EH (cell line): ENCODE measurements at places on chromosomes 2 and 18.
A peak's percentile ranks its signal among the peaks of the same experiment; 100 is the strongest.

GRCh38 chr2:10688921-10689807 is 611 bp downstream of the NOL10 start:
- DNase-seq = peak; percentile 37

- no peak for DNase-seq
Measured at GRCh38 chr2:241219030-241219382, 30.5 kb downstream of the ANO7 start.

DNA sequence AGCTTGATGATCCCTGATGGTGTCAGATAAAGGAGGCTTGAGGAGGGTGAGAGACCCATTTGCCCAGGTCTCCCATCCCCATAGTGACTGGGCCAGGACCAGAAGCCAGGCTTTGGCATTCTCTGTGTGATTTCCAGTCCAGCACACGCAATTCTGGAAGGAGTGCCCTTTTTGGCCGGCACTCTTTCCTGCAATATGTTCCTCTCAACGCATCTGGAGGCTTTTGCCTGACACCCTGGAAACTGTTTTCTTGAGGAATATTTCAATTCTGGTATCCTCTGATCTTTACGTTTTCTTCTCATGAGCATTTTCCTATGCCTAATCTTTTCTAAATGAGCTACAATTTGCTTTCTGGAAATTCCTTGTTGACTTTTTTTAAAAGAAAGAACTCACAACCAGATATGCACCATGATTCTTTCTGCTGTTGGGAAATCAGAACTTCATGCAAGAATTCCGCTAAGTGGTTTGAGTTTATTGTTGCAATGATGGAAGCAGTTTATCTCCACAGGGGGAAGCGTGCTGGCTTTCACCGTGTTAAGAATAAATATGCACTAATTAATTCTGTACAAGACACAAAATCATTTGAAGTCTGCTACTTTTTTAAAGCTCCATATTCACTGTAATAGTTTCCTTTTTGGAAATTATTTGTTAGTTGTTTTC is 143.7 kb downstream of the NAPG start:
- no peak for DNase-seq

DNA sequence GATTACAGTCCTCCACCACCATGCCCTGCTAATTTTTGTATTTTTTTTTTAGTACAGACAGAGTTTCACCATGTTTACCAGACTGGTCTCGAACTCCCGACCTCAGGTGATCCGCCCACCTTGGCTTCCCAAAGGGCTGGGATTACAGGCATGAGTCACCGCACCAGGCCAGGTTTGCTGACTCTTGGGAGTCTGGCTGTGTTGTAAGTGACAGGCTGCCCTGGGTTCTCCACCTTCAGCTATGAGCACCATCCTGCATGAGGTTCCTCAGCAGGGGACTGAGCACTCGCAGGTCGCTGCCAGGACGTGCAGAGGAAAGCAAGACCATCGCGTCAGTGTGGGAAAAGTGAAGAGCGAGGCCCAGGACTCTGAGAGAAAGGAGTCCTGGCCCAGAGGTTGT is 112.6 kb upstream of the NDUFV2 start:
- DNase-seq = no peak

DNA sequence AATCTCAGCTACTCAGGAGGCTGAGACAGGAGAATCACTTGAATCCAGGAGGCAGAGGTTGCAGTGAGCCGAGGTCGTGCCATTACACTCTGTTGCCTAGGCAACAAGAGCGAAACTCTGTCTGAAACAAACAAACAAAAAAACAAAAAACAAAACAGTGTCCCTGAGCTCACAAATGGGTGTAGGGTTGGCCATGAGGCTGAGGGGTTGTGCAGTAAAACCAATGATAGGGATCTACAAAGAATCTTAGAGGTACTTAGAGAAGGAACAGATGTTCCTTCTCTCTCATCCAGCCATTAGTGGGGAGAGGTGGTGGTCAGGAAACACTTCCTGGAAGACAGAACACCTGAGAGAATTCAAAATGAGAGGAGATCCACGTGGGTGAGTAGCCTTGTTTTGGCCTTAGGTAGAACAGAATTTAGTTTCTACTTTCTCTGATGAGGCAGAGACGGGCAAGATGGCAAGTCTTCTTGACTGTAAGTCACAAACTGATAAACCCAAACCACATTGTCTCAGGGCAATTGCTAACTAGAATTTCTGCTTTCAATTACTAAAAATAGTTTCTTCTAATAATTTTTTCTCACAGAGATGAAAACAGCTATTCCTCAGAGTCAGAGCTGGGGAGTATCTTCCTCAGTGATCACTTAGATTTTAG is 61.5 kb upstream of the PPM1B start:
- DNase-seq = no peak

DNA sequence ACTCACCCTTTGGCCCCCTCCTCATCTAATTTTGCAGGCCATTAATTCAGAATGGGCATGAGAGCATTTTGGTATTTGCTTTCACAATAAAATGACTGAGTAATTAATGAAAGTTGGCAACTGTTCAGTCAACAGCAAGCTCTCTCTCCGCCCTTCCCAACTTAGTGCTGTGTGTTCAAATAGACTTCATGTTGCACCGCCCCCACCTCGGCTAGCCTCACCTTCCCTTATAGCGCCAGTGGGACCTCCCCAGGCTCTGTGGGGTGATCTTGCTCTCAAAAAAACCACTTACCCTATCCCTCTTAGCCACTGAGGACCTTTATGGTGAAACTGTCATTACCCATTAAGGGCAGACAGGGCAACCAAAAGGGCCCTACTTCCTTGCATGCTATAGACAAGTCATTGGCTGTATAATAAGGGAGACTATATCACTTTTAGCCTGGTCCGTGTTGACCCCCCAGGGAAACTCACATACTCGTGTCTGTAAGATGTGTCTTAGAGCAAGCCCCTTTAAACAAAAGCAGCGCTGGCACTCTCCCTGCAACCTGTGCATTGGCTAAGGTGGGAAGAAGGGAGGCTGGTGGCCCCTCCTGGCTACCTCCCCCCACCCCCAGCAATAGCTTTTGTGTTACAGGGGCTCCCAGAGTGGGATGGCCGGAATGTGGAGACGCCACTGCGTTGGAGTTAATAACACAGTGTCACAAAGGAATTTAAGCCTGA is 15.2 kb downstream of the EN1 start:
- no peak for DNase-seq

- peak; percentile 49 for DNase-seq
Measured at GRCh38 chr18:45236676-45237075, 378.6 kb upstream of the SLC14A2 start.

DNA sequence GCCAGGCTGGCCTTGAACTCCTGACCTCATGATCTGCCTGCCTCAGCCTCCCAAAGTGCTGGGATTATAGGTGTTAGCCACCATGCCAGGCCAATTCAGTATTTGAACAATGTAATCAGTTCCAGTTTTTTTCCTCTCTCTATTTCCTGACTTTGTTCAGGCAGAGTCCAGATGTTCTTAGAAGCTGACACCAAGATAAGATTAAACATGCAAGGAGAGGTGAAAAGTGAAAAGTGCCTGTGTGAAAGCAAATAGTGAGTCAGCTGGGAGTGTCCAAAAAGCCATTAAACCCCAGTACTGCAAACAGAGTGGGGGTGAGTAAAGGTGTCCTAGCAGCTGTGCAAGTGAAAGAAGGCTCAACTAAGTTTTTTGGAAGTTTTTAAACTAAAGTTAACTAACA is 231.5 kb downstream of the PTH2R start:
- no peak for DNase-seq

DNA sequence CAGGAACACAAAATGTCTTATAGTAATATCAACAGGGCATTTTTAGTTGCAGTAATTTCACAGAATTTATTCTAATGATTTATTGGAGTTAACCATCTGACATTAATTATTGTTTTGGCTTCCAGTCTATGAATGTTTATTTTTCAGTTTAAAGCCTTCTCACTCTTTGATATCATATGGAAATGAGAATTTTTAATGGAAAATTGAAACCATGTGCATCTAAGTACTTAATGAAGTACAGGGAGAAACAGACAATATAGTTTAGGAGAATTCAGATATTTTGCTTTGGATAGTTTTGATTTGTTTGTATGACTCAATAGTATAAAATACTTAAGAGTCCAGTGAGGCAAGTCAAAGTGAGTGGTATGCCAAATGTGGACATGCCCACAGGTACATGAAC is 126.1 kb downstream of the OLA1 start:
- DNase-seq = peak; percentile 20

DNA sequence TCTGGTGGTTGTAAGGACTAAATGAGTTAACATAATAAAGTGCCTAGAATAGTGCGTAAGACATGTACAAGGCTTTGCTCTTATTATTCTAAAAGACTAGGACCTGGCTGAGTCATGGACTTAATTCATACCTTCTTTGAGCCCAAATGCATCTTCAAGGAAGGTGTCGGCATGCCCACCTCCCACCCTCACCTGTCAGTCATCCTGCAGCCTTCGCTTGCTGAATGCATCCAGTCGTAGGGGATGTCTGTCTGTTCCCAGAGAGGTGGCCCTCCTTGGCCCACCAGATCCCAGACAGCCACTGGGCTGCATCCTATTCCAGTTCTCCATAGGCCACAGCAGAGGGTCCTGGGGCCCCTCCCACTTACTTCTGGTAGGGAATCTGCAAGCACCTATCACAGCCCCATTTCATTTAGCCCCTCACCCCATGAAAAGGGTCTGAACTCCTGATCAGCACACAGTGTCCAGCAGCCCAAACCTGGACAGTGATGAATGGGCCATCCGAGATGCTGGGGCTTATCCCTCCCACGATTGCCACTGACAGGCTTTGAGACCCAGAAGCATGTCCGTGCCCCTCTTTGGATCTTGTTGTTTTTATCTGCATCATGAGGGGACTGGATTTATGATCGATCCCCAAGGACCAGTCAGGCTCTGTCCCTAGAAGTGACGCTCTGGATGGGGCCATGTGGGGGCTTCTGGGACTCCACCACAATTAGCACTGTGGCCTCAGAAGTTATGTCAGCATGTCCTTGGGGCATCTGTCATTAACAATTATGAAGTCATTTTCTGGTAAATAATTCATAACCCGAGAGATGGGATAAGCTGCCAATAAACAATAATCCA is 101.1 kb downstream of the KLHL29 start:
- no peak for DNase-seq

GRCh38 chr2:218261423-218262236 is 815 bp downstream of the GPBAR1 start:
- no peak for DNase-seq

DNA sequence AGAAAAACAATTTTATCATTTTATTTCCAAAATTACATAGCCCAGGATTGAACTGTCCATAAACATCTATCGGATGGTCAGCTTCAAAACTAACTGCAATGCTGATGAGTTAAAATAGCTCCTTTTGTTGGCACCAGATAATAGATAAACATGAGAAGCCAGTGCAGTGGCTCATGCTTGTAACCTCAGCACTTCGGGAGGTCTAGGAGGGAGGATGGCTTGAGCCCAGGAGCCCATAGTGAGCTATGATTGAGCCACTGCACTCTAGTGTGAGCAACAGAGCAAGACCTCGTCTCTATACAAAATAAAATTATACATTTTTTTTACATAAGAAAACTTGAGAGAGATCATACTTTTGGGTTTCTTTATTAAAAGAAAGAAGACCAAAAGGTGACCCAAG is 34.6 kb upstream of the IMPA2 start:
- DNase-seq = peak; percentile 80

- DNase-seq = peak; percentile 81
Measured at GRCh38 chr2:32745191-32745590, 117.3 kb downstream of the TTC27 start.

DNA sequence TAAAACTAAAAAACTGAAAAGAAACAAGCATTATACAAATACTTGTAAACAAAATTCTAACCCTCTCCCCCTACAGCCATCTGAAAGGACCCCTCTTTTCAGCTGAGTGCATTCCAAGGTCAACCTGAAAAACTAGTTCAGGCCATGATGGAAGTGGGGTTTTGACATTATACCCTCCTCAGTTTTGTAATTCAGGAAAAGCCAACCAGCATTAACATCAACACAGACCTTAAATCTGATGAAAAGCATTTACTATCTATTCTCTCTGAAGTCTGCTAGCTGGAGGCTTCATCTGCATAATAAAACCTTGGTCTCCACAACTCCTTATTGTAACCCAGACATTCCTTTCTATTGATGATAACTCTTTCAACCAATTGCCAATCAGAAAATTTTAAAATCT is 302.2 kb downstream of the CNTNAP5 start:
- DNase-seq = no peak

- peak; percentile 67 for DNase-seq
Measured at GRCh38 chr18:34929336-34929780, 111.9 kb upstream of the MAPRE2 start.

GRCh38 chr2:50723286-50723938 is 308.5 kb downstream of the NRXN1 start:
- DNase-seq = no peak

- DNase-seq = no peak
Measured at GRCh38 chr2:140601342-140601741, 1529.5 kb downstream of the LRP1B start.

- no peak for DNase-seq
Measured at GRCh38 chr2:239157269-239157668, 243.6 kb downstream of the HDAC4 start.

DNA sequence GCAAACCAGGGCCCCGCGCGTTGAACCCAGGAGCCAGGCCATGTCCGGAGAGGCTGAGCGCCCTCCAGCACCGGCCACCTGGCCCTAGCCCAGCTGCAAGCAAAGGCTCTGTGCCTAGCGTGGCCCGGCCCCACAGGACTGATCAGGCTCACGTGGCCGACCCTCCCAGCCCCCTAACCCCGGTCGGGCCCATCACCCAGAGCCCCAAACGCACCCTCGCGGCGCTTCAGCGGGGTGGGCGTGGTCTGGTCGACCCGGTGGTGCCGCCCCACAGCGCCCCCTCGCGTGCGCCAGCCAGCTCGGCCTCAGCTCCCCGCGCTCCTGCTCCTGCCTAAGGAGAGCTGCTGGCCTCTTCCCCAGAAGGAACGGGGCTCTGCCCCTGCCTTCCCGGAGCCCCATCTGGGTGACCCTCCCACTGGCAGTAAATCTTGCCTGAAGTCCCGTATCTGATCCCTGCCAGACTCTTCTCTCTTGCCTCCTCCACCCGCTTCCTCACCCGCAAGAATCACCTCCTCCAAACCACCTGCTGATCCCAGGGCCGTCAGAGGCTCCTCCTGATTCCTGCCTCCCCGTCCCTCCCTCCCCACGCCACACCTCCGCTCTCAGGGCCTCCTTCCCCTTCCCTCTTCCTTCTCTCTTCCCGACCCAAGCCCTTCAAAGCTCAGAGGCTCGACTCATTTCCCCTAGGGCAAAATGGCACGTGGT is 12.3 kb upstream of the TEX51 start:
- peak; percentile 33 for DNase-seq

DNA sequence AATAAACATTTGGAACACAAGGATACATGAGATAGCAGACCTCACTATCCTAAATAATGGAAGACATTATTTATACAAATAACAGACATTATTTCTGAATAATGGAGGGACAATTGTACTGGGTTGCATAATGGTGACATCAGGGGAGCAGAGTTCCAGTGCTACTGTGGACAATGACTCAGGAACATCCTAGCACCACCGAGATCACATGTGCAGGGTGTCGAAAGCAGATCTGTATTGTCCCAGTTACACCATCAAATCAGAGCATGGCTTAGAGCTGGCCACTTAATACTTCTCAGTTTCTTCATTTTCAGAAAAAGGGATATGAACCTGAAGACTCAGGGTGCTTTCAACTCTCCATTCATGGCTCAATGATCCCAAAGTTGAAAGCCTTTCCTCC is 249.1 kb upstream of the RBMS1 start:
- peak; percentile 33 for DNase-seq

GRCh38 chr2:45722477-45722876 is 71.0 kb downstream of the PRKCE start:
- DNase-seq = no peak

- no peak for DNase-seq
Measured at GRCh38 chr2:48457227-48457626, 72.7 kb upstream of the STON1 start.
